ENCODE measurements at places on chromosomes 13 and 19. TPM values are rescaled to one million over a fixed set of nuclear protein-coding genes. Genes with fewer than 3 reads are reported as not detected.

DNA sequence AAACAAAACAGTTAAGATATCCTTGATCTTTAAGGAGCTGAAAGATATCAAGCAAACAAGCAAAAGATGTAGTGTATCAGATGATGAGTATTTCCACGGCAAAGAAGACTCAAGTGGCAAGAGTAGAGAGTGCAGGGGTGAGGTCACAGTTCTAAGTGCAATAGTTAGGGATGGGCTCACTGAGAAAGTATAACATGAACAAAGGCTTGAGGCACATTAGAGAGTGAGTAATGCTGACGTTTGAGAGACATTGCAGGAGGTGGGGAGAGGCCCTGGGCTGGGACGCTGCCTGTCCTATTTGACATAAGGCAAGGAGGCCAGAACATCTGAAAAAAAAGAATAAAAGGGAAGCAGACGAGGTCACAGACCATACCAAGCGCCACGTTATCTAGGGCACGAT is 1.4 kb downstream of the DUXA start:
- no peaks in the 10 kb centered on the region for H3K4me1 ChIP-seq
- H3K27me3 ChIP-seq: no peaks in the 10 kb centered on the region
- no peak overlapping the region for H3K4me3 ChIP-seq

DNA sequence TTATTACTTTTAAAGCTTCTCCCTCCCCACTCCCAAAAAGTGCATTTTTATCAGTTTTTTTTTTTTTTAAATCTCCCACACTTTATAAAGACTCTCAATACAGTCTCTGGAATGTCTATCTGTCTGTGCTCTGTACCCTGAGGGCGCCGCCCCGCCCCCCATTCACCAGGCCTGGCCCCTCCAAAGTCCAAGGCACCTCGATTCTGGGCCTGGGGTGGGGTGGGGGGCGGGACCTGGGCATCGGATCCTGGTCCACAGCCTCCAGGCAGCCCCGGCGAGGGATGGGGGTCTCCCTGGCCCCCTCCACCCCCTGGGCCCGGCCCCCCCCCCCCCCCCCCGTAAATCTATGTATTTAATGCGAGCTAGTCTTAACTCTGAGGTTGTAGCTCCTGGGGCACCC is 23.3 kb downstream of the ZBTB7A start:
- peaks cover 12% of the 10 kb centered on the region for H3K4me1 ChIP-seq
- H3K36me3 ChIP-seq: peaks cover 71% of the 10 kb centered on the region
- DNase-seq: no peak
- no peak overlapping the region for H3K4me3 ChIP-seq
- no peaks in the 10 kb centered on the region for H3K27me3 ChIP-seq

DNA sequence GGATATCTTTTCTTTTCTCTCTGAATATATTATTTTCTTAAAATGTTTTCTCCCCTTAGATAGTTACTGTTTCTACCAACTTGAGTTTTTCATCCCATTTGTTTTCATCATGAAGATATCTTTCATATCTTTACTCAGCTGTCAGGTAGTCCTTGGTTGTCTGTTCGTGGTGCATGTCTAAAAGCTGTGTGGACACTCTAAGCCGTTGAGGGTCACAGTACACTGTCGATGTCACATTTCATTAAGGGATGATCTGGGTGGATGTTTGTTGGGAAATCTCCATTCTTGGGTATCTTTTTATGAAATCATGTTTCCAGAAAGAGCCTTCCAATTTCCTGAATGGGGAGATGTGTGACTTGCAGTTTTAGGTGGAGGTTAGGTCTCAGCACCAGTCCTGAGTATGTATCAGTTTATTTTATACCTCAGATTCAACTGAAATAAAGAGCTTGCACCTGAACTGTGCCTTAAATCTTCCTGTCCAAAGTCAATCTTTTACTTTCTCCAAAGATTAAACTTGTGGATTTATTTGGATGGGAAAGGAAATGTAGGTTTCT is 23.2 kb downstream of the ZMYM2 start:
- no peaks in the 10 kb centered on the region for H3K27me3 ChIP-seq
- DNase-seq: no peak
- no peak overlapping the region for H3K27ac ChIP-seq
- peaks cover 12% of the 10 kb centered on the region for H3K36me3 ChIP-seq
- H3K4me3 ChIP-seq: no peak overlapping the region

GRCh38 chr13:44311011-44311780 is 62.4 kb upstream of the SERP2 start:
- H3K4me3 ChIP-seq: no peak overlapping the region
- no peaks in the 10 kb centered on the region for H3K36me3 ChIP-seq
- H3K4me1 ChIP-seq: peaks cover 21% of the 10 kb centered on the region
- no peaks in the 10 kb centered on the region for H3K27me3 ChIP-seq
- no peak overlapping the region for H3K27ac ChIP-seq

- peaks cover 42% of the 10 kb centered on the region for H3K4me1 ChIP-seq
- H3K4me3 ChIP-seq: no peak overlapping the region
- peaks cover 44% of the 10 kb centered on the region for H3K27me3 ChIP-seq
- no peak for DNase-seq
- no peak overlapping the region for H3K27ac ChIP-seq
Measured at GRCh38 chr19:19540715-19541515, 2.9 kb downstream of the CILP2 start.

- DNase-seq: no peak
- H3K27ac ChIP-seq: no peak overlapping the region
- H3K27me3 ChIP-seq: peaks cover 59% of the 10 kb centered on the region
- no peak overlapping the region for H3K4me3 ChIP-seq
- H3K4me1 ChIP-seq: peaks cover 5% of the 10 kb centered on the region
- H3K36me3 ChIP-seq: no peaks in the 10 kb centered on the region
Measured at GRCh38 chr19:3479177-3479833, 1.0 kb downstream of the SMIM24 start.

DNA sequence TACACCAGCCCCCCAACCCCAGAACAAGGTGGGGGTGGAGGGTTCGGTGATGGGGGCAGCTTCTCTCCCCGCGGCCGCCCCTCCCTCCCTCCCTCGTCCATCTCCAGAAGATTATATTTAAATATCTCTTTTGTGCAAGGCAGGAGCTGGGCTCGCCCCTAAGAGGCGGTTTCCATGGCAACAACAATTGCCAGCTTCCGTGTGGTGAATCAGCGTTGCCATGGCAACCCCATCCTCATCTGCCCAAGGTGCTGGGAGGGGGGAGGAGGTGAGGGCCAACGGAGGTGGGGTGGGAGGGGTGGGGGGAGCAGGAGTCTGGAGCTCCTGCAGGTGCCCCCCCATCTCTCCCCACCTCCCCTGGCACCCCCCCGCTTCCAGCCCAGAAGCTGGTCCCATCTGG is 46.4 kb downstream of the CELF5 start:
- H3K4me1 ChIP-seq: peaks cover 62% of the 10 kb centered on the region
- peaks cover 13% of the 10 kb centered on the region for H3K36me3 ChIP-seq
- peaks cover 12% of the 10 kb centered on the region for H3K27me3 ChIP-seq
- H3K4me3 ChIP-seq: no peak overlapping the region
- no peak overlapping the region for H3K27ac ChIP-seq

DNA sequence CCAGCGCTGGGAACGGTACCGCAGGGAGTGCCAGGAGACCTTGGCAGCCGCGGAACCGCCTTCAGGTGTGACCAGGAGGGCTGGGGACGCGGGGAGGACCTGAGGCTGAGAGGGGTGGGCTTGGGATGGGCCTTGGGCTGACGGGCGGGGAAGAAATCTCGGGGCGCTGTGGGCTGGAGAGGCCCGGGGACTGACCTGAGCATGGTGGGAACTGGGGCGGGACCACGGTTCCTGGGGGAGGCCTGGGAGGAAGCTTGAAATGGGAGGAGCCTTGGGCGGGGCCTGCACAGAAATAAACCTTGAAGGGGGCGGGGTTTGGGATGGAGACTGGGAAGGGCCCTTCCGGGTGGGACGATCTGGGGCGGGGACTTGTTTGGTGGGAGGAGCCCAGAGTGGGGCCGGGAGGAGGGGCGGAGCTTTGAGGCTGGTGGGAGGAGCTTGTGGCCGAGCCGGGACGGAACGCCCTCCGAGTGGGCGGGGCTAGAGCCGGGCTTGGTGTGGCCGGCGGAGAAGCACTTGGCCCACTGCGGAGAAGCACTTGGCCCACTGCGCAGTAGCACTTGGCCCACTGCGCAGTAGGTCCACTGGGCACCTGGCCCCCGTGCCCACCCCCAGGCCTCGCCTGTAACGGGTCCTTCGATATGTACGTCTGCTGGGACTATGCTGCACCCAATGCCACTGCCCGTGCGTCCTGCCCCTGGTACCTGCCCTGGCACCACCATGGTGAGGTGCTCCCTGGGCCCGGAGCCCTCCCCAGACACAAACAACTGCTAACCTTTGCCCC is 2.8 kb downstream of the GIPR start:
- H3K4me1 ChIP-seq: peaks cover 30% of the 10 kb centered on the region
- H3K4me3 ChIP-seq: no peak overlapping the region
- H3K36me3 ChIP-seq: no peaks in the 10 kb centered on the region
- H3K27ac ChIP-seq: no peak overlapping the region

DNA sequence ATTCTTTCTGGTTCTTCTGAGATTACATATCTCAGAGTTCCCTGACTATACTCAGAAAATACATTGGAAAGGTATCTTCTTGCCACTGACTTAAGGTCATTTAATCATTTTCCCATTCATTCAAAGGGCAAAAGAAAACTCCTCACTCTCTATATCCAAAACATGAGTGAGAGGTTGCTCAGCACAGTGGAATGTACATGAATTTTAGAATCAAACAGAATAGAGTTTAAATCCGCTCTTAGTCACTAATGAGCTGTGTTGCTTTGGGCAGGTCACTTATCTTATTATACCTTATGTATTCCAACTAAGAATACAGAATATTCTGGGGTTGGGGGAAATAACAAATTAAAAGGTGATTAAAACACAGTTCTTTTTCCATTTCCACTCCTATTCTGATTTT is 452.6 kb upstream of the KLF12 start:
- no peak for DNase-seq
- H3K4me3 ChIP-seq: no peak overlapping the region
- no peaks in the 10 kb centered on the region for H3K4me1 ChIP-seq
- H3K27ac ChIP-seq: no peak overlapping the region
- no peaks in the 10 kb centered on the region for H3K27me3 ChIP-seq
- no peaks in the 10 kb centered on the region for H3K36me3 ChIP-seq

DNA sequence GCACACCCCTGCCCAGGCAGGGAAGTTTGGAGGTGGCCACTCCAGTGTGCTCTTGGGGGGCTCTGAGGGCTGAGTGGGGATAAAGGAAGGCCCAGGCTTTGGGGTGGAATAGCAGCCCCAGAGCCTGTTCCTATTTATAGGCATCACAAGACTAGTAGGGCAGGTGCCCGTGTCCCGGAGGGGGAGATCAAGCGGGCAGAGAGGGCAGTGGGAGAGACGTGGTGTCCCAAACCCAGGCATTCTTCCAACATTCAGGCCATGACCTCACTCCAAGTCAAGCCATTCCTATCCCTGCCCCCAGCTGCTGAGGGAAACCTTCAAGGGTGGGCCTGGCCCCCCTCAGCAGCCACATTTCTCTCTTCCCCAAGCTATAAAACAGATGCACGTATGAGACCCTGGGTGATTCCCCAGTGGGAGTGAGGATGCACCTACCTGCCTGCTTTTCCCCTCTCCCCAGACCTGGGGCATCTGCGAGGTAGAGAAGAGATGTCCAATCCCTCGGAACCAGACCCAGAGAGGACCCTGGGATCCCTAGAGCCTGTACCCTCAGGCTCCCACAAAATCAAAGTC is 3.9 kb downstream of the WIZ start:
- H3K27ac ChIP-seq: no peak overlapping the region
- peaks cover 52% of the 10 kb centered on the region for H3K36me3 ChIP-seq
- peaks cover 12% of the 10 kb centered on the region for H3K4me1 ChIP-seq
- H3K4me3 ChIP-seq: no peak overlapping the region
- H3K27me3 ChIP-seq: no peaks in the 10 kb centered on the region

DNA sequence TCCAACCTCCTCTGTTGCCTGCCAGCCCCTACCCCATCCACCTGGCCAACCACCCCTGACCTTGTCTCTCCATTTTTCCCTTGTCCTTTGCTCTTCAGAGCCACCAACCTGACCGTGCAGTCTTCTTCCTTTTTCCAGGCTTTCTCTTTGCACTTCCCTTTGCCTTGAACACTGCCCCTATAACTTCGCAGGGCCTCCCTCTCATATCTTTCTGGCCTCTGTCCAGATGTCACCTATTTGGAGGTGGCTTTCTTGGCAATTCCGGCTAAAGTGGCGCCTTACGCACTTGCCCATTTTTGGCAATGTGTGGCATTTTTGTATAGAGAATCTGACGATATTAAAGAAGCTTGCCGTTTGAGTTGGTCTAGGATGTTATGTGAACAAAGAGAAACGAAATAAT is 844 bp downstream of the ZNF543 start:
- peaks cover 13% of the 10 kb centered on the region for H3K4me1 ChIP-seq
- peak overlapping the region; percentile 94 for H3K4me3 ChIP-seq
- H3K27ac ChIP-seq: no peak overlapping the region
- H3K36me3 ChIP-seq: peaks cover 28% of the 10 kb centered on the region

DNA sequence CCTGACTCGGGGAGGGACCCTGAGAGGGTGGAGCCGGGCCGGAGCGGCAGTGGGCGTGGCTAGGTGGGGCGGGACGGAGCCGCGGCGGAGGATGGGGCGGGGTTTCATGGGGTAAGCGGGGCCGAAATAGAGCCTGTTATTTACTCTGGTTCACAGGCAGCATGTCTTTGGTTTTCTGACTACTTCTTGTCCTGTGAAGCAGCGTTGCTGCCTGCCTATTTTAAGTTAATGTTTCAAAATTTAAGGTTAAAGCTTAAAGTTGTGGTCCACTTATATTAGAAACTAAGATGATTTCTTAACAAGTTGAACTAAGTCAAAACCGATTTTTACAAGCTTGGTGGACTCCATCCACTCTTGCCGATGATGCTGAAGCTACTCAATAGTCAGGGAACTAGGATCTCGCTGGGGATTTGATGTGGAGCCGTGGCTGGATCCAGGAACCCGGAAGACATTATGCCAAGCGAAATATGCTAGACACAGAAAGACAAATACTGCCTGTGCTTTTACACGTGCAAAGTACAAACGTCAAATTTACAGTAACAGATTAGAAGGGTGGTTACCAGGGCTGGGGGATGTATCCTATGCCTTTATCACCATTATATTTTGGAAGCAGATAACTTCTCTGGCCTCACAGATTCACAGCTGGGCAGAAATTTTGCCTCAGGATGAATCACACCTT is 433 bp upstream of the ZNF616 start:
- H3K27me3 ChIP-seq: no peaks in the 10 kb centered on the region
- DNase-seq: no peak
- peak overlapping the region; percentile 94 for H3K27ac ChIP-seq
- H3K4me1 ChIP-seq: peaks cover 3% of the 10 kb centered on the region
- no peaks in the 10 kb centered on the region for H3K36me3 ChIP-seq

- H3K36me3 ChIP-seq: peaks cover 4% of the 10 kb centered on the region
- no peak overlapping the region for H3K4me3 ChIP-seq
- no peaks in the 10 kb centered on the region for H3K27me3 ChIP-seq
- H3K4me1 ChIP-seq: peaks cover 17% of the 10 kb centered on the region
- H3K27ac ChIP-seq: no peak overlapping the region
Measured at GRCh38 chr19:20164456-20164855, 2.6 kb upstream of the ZNF486 start.

PSG7 gene
- polyA plus RNA-seq: not detected

SERPINE3 gene
- polyA plus RNA-seq: 0.32 TPM

CKM gene
- polyA plus RNA-seq: 3.4 TPM

KLK14 gene
- 1.4 TPM for polyA plus RNA-seq

SRRM5 gene
- 2.5 TPM for polyA plus RNA-seq

KLK5 gene
- polyA plus RNA-seq: 2.5 TPM

MIER2 gene
- polyA plus RNA-seq: 49.0 TPM

PIH1D1 gene
- 81.6 TPM for polyA plus RNA-seq

HOMER3 gene
- 37.6 TPM for polyA plus RNA-seq
